ENCODE measurements at places on chromosomes 4 and X. TPM values are rescaled to one million over a fixed set of nuclear protein-coding genes. Genes with fewer than 3 reads are reported as not detected.

PDE5A gene
- 11.6 TPM for total RNA-seq

STS gene
- 5.0 TPM for total RNA-seq

AADAT gene
- 11.5 TPM for total RNA-seq

CENPVL2 gene
- not detected for total RNA-seq

HPGDS gene
- total RNA-seq, result 0.31 TPM

SYTL5 gene
- 0.14 TPM for total RNA-seq

TXK gene
- total RNA-seq, result 2.4 TPM

SPANXA2 gene
- total RNA-seq, result not detected

SOX3 gene
- total RNA-seq, result 103 TPM

CPEB2 gene
- 15.7 TPM for total RNA-seq

ETDA gene
- total RNA-seq, result not detected

GSX2 gene
- 0.38 TPM for total RNA-seq

LGI2 gene
- 7.4 TPM for total RNA-seq

DRD5 gene
- total RNA-seq, result not detected

ASMT gene
- not detected for total RNA-seq

TMPRSS11B gene
- total RNA-seq, result not detected

ANKRD50 gene
- total RNA-seq, result 48.6 TPM

RNF128 gene
- total RNA-seq, result 0.25 TPM

HELT gene
- total RNA-seq, result not detected

CLTRN gene
- total RNA-seq, result 0.46 TPM

GABRG1 gene
- 0.19 TPM for total RNA-seq

EDNRA gene
- 2.2 TPM for total RNA-seq

SLC25A14 gene
- 17.2 TPM for total RNA-seq

EXOC1L gene
- not detected for total RNA-seq

GRXCR1 gene
- total RNA-seq, result not detected

PTPN13 gene
- total RNA-seq, result 4.3 TPM

IGFBP7 gene
- 255 TPM for total RNA-seq

SPACA5 gene
- not detected for total RNA-seq

ATP1B4 gene
- not detected for total RNA-seq

DDX53 gene
- 0.05 TPM for total RNA-seq

EMCN gene
- not detected for total RNA-seq

UGT8 gene
- total RNA-seq, result 2.0 TPM

CSAG1 gene
- total RNA-seq, result 0.31 TPM

FRMD7 gene
- 0.31 TPM for total RNA-seq

SORBS2 gene
- total RNA-seq, result 130 TPM

RENBP gene
- total RNA-seq, result 6.0 TPM

TMEM150C gene
- 0.22 TPM for total RNA-seq

All from motor neuron (in vitro differentiated cells).